MG63 (cell line): ENCODE measurements at places on chromosomes 11 and 22. TPM values are rescaled to one million over a fixed set of nuclear protein-coding genes. Genes with fewer than 3 reads are reported as not detected.
A peak's percentile ranks its signal among the peaks of the same experiment; 100 is the strongest.

NPAS4 gene
- not detected in 2 replicates for total RNA-seq

MS4A6E gene
- total RNA-seq = not detected in 2 replicates

CPT1B gene
- total RNA-seq = 4.4 and 9.9 TPM in 2 replicates

MMP10 gene
- 0.10 and 3.0 TPM in 2 replicates for total RNA-seq

GRCh38 chr11:58498464-58498863 is 9.4 kb downstream of the OR5B21 start:
- no peak for DNase-seq

GRCh38 chr11:18012122-18012905 is 533 bp downstream of the SERGEF start:
- DNase-seq = peak; percentile 7

GRCh38 chr11:115303929-115304531 is 200.2 kb downstream of the CADM1 start:
- no peak for DNase-seq

- peak; percentile 76 for DNase-seq
Measured at GRCh38 chr11:4393209-4393857, at the start of gene TRIM21. TRIM21 (minus strand) TSS chr11:4393702; CDS start chr11:4390409, 3,293 bp downstream.

- DNase-seq = no peak
Measured at GRCh38 chr11:16561150-16561549, 177.3 kb upstream of the C11orf58 start.

DNA sequence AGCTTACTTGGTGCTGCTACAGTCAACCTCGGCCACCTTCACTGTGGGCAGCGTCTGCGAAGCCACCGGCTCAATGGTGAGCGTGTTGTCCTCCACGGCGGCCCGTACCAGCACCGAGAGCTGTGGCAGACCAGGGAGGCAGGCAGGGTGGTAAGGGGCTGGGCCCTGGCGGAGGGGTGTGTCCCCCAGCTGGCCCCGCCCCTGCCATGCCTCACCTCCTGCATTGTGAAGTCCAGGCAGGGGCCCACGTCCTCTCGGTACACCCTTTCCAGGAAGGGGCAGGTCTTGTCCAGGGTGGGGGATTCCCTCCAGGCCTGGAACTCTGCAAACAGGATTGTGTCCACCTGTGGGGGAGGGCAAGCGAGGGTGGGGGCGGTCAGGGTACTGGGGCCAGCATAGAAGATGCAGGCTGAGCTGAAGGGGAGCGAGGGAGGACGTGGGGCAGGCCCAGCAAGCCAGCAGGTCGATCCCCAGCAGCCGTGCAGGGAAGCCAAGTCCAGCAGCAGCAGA is 12.8 kb downstream of the RAB3IL1 start:
- no peak for DNase-seq

GRCh38 chr22:43110444-43110926 is at the start of gene BIK:
BIK (plus strand) TSS chr22:43110750; CDS start chr22:43124023, 13,273 bp downstream.
- DNase-seq = peak; percentile 30

GRCh38 chr11:75639762-75640181 is 29.1 kb downstream of the MAP6 start:
- no peak for DNase-seq

- no peak for DNase-seq
Measured at GRCh38 chr22:23258826-23259170, 78.5 kb downstream of the BCR start.

GRCh38 chr11:93481279-93481678 is 61.9 kb downstream of the SMCO4 start:
- DNase-seq = no peak

- no peak for DNase-seq
Measured at GRCh38 chr22:36744413-36744765, 31.5 kb downstream of the IFT27 start.

- no peak for DNase-seq
Measured at GRCh38 chr22:25953919-25954318, 211.9 kb downstream of the MYO18B start.

- no peak for DNase-seq
Measured at GRCh38 chr11:132994966-132995365, 537.3 kb downstream of the OPCML start.

GRCh38 chr22:47673557-47673956 is 911.1 kb downstream of the TBC1D22A start:
- DNase-seq = no peak

- no peak for DNase-seq
Measured at GRCh38 chr11:102573851-102574250, 43.3 kb upstream of the MMP7 start.

DNA sequence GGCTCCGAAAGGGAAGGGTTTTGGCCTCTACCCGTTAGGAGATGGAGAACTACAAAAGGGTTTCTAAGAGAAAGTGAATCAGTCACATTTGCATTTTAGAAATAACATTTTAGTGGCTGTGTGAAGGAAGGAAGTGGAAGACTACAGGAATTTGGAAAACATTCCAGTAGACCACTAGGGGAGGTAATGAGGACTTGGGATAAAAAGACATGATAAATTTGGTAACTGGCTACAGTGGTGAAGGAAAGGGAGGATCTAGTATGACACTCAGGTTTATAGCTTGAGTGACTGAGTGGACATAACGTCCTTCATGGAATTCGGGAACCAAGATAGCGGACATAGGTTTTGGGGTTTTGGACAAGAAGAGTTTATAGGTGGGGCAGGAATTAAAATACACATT is 7.0 kb upstream of the RRM1 start:
- no peak for DNase-seq

GRCh38 chr22:49855251-49855911 is 1.7 kb downstream of the ZBED4 start:
- no peak for DNase-seq

DNA sequence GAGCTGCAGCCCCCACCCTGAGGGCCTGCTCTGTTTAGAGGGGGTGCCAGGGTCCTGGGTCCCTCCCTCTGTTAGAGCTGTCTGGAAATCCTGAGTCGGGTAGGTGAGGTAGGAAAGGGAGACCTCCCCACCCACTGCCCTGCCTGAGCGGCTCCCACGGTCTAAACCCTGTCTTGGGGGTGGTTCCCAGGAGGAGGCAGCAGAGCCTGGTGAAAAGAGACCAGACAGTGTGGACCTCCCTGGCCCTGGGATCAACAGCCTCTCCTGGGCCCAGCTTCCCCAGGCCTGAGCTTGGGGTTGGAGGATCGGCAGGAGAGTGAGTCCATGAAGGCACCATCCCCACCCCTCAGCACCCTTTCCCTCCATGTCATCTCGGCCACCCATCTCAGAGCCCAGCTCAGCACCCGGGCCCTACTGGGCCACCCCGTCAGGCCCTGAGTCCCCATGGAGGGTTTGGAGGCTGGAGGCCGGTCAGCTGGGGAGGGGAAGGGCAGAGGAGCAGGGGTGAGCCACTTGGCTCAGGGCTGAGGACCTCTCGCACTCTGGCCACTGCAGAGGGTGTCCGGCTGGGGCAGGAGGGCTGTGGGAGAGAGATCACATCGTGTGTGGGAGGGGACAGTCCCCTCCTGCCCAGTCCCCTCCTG is 37.2 kb downstream of the RTN4R start:
- no peak for DNase-seq

- DNase-seq = no peak
Measured at GRCh38 chr22:20859615-20860014, 808 bp downstream of the SNAP29 start.

DNA sequence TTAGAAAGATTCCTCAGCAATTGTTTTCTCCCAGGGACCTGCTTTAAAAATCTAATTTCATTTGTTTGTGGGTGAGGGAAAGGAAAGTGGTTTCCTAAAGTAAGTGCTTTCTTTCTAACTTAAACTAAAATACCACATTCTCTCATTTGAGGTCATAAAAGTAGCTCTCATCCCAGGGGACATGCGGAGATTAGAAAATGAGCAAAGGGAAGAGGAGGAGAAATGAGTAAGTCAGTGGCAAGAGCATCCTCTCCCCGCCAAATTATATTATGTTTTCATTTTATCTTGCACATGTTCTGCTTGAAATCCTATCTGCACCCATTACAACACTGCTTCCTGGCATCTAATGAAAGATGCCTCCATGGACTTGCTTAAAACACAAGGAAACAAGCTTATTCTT is 191.4 kb downstream of the ARHGAP42 start:
- no peak for DNase-seq

GRCh38 chr11:37788141-37788877 is 1190.3 kb upstream of the RAG2 start:
- DNase-seq = peak; percentile 73
